H1 (cell line): ENCODE measurements at places on chromosomes 7 and 10. TPM values are rescaled to one million over a fixed set of nuclear protein-coding genes. Genes with fewer than 3 reads are reported as not detected.

DNA sequence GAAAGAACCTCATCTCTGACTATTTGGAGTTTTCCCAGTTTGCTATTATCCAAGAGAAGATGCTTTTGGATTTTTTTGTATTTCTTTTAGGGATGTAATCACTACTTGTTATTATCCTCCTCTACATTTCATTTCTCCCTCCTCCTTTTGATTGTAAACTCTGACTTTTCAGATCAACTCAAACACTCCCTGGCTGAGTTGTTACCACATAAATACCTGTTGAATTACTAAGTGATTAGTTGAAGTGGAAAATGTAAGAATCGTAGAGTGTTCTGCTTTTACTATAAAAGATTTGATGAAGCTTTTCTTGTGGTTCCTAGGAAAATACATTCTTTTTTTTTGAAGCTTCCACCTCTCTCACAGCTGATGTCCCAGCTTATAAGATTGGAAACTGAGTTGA, 164.1 kb upstream of the C1GALT1 start:
- no peaks in the 10 kb centered on the region for H3K36me3 ChIP-seq
- H3K27ac ChIP-seq, result no peak overlapping the region
- H3K4me1 ChIP-seq, result no peaks in the 10 kb centered on the region
- H3K4me3 ChIP-seq, result no peak overlapping the region
- H3K27me3 ChIP-seq, result no peaks in the 10 kb centered on the region

- H3K4me3 ChIP-seq, result no peak overlapping the region
- H3K27me3 ChIP-seq, result no peaks in the 10 kb centered on the region
- no peaks in the 10 kb centered on the region for H3K4me1 ChIP-seq
- no peak overlapping the region for H3K27ac ChIP-seq
- no peaks in the 10 kb centered on the region for H3K36me3 ChIP-seq
- no peak for DNase-seq
These were observed 170.8 kb downstream of the VPS50 start for GRCh38 chr7:93402944-93403343.

GRCh38 chr10:100970076-100970913, 991 bp downstream of the SEMA4G start:
- peak overlapping the region; percentile 71 for H3K4me3 ChIP-seq
- DNase-seq, result no peak
- H3K4me1 ChIP-seq, result peaks cover 7% of the 10 kb centered on the region

- H3K4me1 ChIP-seq, result peaks cover 2% of the 10 kb centered on the region; the same call in 1 of the 2 replicates
- H3K4me3 ChIP-seq, result no peak overlapping the region
- H3K36me3 ChIP-seq, result no peaks in the 10 kb centered on the region
These were observed 129.1 kb upstream of the ANKRD1 start for GRCh38 chr10:91049988-91050360.

DNA sequence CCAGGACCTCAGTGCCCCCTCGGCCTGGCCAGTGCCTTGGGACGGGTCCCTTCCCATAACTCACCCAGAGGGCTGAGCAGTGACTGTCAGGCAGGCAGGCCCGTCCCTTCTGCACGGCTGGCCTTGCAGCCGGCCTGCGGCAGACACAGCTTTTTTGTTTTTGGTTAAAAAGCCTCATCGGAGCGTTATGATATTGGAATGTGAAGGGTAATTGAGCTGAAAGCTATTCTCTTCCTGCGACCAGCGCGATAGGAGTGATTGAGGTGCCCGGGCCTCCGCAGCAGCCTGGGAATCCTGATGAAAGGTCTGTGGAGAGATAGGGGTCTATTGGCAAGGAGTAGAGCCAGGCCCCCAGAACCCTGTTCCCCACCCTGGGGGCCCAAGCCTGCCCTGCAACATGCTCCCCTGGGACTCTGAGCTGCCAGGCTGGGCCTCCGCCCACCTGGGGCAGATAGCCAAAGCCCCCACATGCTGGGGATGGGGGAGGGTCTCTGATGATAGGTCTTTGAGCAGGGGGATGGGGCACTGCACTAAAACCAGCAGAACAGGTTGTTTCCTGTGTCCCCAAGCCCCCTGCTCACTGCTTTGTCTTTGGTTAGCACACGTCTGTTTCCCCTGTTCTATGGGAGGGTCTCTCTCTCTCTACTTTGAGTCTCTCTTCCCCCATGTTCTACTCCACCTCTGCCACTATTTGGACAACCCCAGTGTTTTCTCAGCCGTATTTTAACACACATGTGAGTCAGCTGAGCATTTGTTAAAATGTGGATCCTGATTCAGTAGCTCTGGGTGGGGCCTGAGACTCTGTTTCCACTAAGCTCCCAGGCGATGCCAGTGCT, 131.9 kb downstream of the CDH23 start:
- H3K36me3 ChIP-seq, result no peaks in the 10 kb centered on the region
- H3K4me3 ChIP-seq, result no peak overlapping the region
- no peak for DNase-seq
- no peaks in the 10 kb centered on the region for H3K27me3 ChIP-seq

DNA sequence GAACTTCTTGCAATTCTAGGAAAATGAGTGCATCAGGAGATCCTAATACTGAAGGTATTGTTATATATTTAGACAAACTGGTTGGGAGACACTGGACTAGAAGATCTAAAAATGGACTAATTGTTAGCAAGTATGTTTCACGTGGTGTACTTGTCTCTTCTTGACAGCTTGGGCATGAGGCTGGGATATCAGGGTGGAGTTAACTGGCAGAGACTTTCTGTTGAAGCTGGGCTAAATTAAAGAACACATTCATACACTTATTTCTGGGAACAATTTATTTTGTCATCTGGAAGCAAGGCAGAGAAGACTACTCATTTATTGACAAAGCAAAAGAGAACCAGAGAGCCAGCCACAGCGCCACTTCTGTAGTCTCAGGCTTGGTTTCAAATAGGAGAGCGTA, 25.9 kb downstream of the TYW1 start:
- peaks cover 8% of the 10 kb centered on the region; the same call in 1 of the 2 replicates for H3K36me3 ChIP-seq
- no peak for DNase-seq
- H3K4me3 ChIP-seq, result no peak overlapping the region
- H3K27ac ChIP-seq, result no peak overlapping the region
- H3K27me3 ChIP-seq, result no peaks in the 10 kb centered on the region

The NPC1L1 gene
- 0.06 TPM in 1 of 2 replicates, not detected in the other for total RNA-seq

GRCh38 chr7:71106226-71106625, 25.7 kb upstream of the GALNT17 start:
- no peaks in the 10 kb centered on the region for H3K4me1 ChIP-seq
- no peak for DNase-seq
- no peak overlapping the region for H3K27ac ChIP-seq
- no peaks in the 10 kb centered on the region for H3K27me3 ChIP-seq
- no peak overlapping the region for H3K4me3 ChIP-seq

The SYT15B gene
- total RNA-seq, result not detected in 2 replicates

GRCh38 chr10:24449321-24449740, 240.4 kb downstream of the KIAA1217 start:
- H3K27me3 ChIP-seq, result no peaks in the 10 kb centered on the region
- H3K27ac ChIP-seq, result no peak overlapping the region
- DNase-seq, result no peak

The ERLIN1 gene
- total RNA-seq, result 32.0 and 32.2 TPM in 2 replicates

The TRIL gene
- 5.5 and 5.8 TPM in 2 replicates for total RNA-seq

The SEPTIN7 gene
- total RNA-seq, result 177 and 183 TPM in 2 replicates

- no peak for DNase-seq
- H3K36me3 ChIP-seq, result no peaks in the 10 kb centered on the region
- no peak overlapping the region for H3K4me3 ChIP-seq
- H3K27me3 ChIP-seq, result no peaks in the 10 kb centered on the region
These were observed 31.9 kb upstream of the INSYN2A start for GRCh38 chr10:127228195-127228787.

DNA sequence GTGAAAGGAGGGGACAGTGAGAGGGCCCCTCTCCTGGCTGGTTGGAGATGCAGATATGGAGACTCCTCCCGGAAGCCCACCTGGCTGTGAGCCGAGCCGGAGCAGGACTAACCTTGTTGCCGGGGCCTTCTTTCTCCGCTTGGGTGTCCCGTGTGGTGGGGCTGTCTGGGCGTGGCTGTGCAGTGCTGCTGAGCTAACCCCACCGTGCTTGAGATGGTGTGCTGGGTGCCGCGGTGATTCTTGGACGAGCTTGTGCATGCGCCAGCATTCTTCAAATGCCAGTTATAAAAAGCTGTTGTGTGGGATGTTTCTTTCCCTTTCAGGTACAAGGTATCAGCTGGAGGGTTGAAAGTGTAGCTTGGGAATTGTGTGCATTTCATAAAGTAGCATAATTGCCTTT, 48.8 kb downstream of the DAGLB start:
- H3K36me3 ChIP-seq, result peaks cover 11% of the 10 kb centered on the region
- H3K27me3 ChIP-seq, result no peaks in the 10 kb centered on the region
- H3K27ac ChIP-seq, result no peak overlapping the region

The NUPR2 gene
- total RNA-seq, result not detected in 2 replicates

DNA sequence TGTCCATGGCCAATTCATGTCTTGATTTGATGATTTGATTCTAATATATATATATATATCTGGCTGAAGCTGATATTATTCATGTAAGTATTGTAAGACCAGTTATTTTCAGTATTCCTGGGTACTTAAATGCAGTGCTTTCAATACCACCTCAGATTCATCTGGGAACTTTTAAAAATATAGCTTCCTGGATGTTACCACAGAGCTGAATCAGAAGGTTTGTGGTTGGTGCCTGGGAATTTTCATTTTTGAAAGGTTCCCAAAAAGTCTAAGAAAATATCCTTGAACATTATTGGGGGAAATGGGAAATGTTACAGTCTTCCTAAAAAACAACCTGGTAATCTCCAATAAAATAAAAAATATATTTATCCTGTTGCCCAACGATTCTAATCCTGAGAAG, 10.7 kb upstream of the PPP3CB start:
- H3K36me3 ChIP-seq, result peaks cover 19% of the 10 kb centered on the region
- H3K27me3 ChIP-seq, result no peaks in the 10 kb centered on the region
- H3K27ac ChIP-seq, result no peak overlapping the region
- no peak overlapping the region for H3K4me3 ChIP-seq
- no peaks in the 10 kb centered on the region for H3K4me1 ChIP-seq

- no peaks in the 10 kb centered on the region for H3K36me3 ChIP-seq
- no peak for DNase-seq
- no peak overlapping the region for H3K27ac ChIP-seq
These were observed 77.2 kb downstream of the CDH23 start for GRCh38 chr10:71473671-71474599.

DNA sequence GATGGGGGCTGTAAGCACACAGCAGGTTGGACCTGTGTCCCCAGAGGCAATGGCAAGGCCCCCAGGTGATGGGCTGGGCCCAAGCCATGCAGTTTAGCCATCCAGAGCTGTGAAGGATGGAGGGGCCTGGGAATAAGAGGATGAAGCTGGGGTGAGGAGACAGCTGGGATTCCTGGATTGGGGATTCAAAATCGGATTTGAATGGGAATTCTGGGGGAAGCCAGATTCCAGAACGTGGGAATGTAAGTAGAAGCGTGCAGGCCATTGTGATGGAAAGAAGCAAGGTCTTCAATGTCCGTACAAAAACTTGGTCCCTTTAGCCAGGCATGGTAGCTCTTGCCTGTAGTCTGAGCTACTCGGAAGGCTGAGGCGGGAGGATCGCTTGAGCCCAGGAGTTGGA, 9.8 kb downstream of the SH2B2 start:
- H3K4me3 ChIP-seq, result no peak overlapping the region
- H3K4me1 ChIP-seq, result peaks cover 28% of the 10 kb centered on the region
- DNase-seq, result no peak
- no peak overlapping the region for H3K27ac ChIP-seq
- H3K36me3 ChIP-seq, result no peaks in the 10 kb centered on the region

DNA sequence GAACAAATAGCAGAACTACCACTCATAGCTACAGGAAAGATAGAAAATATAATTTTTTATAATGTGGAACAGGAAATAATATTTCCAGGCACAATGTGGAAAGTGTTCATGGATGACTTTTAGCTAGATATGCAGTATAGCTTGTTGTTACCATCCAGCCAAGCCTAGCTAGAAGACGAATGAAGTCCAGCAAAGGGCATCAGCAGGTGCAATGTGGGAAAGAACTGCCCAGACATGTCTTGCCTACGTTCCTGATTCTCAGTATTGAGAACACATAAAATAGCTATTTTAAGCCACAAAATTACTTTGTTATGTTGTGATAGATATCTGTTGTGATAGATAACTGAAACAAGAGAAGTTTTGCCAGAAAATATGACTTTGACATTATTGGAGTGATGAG, 1690.0 kb upstream of the LRRTM3 start:
- no peaks in the 10 kb centered on the region for H3K36me3 ChIP-seq
- no peak overlapping the region for H3K27ac ChIP-seq
- H3K4me3 ChIP-seq, result no peak overlapping the region
- H3K27me3 ChIP-seq, result no peaks in the 10 kb centered on the region
- H3K4me1 ChIP-seq, result no peaks in the 10 kb centered on the region

The BBS9 gene
- 22.3 and 27.2 TPM in 2 replicates for total RNA-seq

GRCh38 chr7:55177068-55177530, 158.3 kb downstream of the EGFR start:
- no peaks in the 10 kb centered on the region for H3K4me1 ChIP-seq
- no peaks in the 10 kb centered on the region for H3K36me3 ChIP-seq
- H3K27ac ChIP-seq, result no peak overlapping the region
- no peaks in the 10 kb centered on the region for H3K27me3 ChIP-seq

The PIK3CG gene
- total RNA-seq, result not detected in 2 replicates

DNA sequence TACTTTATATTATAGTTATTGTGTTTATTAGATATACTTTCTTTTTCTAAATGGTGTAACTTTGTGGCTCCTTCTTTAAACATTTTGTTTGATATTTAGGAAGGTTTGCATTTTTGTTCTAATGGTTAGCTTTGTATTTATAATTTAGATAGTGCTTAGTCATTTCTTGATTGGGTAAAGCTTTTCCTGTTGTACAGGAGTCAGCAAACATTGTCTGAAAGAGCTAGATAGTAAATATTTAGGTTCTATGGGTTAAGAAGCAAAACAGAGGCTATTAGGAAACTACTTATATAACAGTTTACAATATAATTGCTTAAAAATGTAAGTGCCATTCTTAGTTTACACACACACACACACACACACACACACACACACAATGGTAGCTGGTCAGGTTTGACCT, 70.6 kb upstream of the CCDC6 start:
- no peak overlapping the region for H3K27ac ChIP-seq
- no peaks in the 10 kb centered on the region for H3K27me3 ChIP-seq
- no peak overlapping the region for H3K4me3 ChIP-seq
- no peaks in the 10 kb centered on the region for H3K36me3 ChIP-seq
- H3K4me1 ChIP-seq, result no peaks in the 10 kb centered on the region
- no peak for DNase-seq
